ENCODE measurements at places on chromosomes 2 and 18.

GRCh38 chr2:20346565-20347381 lies 3.9 kb downstream of the PUM2 start:
- DNase-seq: no peak

DNA sequence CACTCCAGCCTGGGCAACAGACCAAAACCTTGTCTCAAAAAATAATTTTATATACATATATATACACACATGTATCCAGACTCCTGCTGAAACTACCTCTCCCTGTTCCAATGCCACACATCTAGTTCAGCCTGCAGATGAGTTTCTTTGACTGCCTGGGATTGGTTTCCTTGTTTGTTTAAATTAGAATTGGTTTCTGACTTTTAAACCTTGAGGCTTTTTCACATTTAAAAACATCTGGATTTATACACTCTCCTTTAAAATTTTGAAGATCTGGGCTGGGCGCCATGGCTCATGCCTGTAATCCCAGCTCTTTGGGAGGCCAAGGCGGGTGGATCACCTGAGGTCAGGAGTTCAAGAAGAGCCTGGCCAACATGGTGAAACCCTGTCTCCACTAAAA lies 21.8 kb upstream of the CXCR1 start:
- DNase-seq: no peak

GRCh38 chr2:64626146-64626809 lies 27.4 kb downstream of the SERTAD2 start:
- DNase-seq: no peak

DNA sequence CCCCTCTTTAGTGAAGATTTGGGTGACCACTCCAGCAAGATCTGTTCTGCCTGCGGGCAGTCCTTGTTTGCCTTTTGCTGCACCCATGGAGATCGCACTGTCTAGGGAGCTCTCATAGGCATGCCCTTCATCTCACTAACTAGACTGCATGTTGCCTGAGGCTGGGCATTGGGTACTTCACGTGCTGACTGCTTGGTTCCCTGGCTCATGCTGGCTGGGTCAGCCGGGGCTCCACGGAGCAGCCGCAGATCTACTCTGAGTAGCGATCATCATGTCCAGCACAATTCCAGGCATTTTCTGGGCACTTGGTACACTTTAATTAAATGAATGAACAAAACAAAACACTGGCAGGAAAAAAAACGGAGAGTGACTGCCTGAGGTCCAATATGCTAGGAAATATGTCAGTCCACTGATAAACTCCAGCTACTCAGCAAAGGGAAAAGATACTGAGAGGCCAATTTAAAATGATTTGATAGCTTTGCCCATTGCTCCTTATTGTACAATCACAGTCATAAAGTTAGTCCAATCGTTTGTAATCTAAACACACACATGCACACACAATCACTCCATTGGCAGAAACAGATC lies 220.3 kb downstream of the C1D start:
- DNase-seq: no peak

GRCh38 chr2:180523621-180524340 lies 456.6 kb upstream of the UBE2E3 start:
- no peak for DNase-seq

- no peak for DNase-seq
These were observed 23.7 kb downstream of the CENPO start for GRCh38 chr2:24816884-24817283.

- no peak for DNase-seq
These were observed 420.2 kb downstream of the SUCLG1 start for GRCh38 chr2:84038866-84039265.
